Activated naive CD8-positive, alpha-beta T cell treated with anti-CD3 and anti-CD28 coated beads, Interleukin-2, amount 10 ng/mL, durations not matched to agents 7 days and 5 days (primary cell): ENCODE measurements at places on chromosomes 7 and 10. TPM values are rescaled to one million over a fixed set of nuclear protein-coding genes. Genes with fewer than 3 reads are reported as not detected.

Gene ABLIM1
- 137 TPM for total RNA-seq

Gene HKDC1
- 0.68 TPM for total RNA-seq

Gene GATA3
- 48.3 TPM for total RNA-seq

Gene PODXL
- 1.5 TPM for total RNA-seq

Gene IGFBP3
- total RNA-seq = 12.5 TPM

Gene EGR2
- total RNA-seq = 1.4 TPM

Gene CDCA7L
- total RNA-seq = 51.9 TPM

Gene SPAM1
- not detected for total RNA-seq

Gene CALCR
- not detected for total RNA-seq

Gene HPSE2
- total RNA-seq = 0.14 TPM

Gene NPC1L1
- total RNA-seq = 0.11 TPM

Gene TMUB1
- total RNA-seq = 78.3 TPM

Gene AKR1C8
- not detected for total RNA-seq

Gene EIF3B
- total RNA-seq = 152 TPM

Gene MBL2
- not detected for total RNA-seq

Gene SUN3
- not detected for total RNA-seq
